ENCODE measurements at places on chromosomes 2 and 18. TPM values are rescaled to one million over a fixed set of nuclear protein-coding genes. Genes with fewer than 3 reads are reported as not detected.

MC4R gene
- total RNA-seq = 3.2 TPM

GRCh38 chr2:130836501-130837174 lies at the start of gene ARHGEF4:
ARHGEF4 (plus strand) TSS chr2:130836914; CDS start chr2:130836954, 40 bp downstream.
- DNase-seq = no peak

DNA sequence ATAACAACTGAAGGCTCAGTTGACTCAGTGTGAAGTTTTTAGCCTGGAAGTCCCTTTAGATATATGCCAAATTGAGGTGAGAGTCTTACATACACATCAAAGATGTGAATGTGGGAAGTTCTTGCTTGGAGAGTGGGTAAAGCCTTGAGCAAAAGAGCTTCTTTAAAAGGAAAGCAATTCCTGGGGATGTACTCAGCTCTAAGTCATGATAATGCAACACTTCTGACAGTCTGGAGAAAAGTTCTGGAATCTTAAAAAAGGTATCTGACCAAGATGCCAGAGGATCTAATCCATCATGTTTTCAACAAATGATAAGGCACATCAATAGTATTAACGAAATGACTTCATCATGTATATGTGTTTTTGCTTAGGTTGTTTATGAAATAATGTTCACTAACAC lies 351.2 kb downstream of the CDH19 start:
- DNase-seq = no peak

- DNase-seq = no peak
These were observed 180.3 kb downstream of the SEPTIN10 start for GRCh38 chr2:109433486-109433885.

GRCh38 chr18:64693766-64694165 lies 544.9 kb upstream of the LINC00305 start:
- DNase-seq = no peak

Data from dorsolateral prefrontal cortex (tissue), 122 donors.